ENCODE measurements at places on chromosomes 12 and 14.

DNA sequence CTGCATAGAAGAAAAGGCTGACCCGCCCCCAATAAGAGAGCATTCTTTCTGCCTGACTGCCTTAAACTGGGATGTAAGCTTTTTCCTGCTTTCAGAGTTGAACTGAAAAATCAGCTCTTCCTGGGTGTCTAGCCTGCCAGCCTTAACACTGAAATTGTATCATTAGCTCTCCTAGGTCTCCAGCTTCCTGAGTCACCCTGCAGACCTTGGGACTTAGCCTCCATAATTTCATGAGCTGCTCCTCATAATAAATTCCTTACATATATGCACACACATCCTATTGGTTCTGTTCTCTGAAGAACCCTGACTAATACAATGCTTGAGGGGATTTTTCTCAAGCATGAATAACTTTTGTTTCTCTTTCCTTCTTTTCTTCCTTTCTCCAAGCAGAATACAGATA, 76.4 kb upstream of the FAR2 start:
- DNase-seq = no peak

- DNase-seq = no peak
Observed at GRCh38 chr14:34180869-34181268, 230.0 kb upstream of the EGLN3 start.

GRCh38 chr12:89954259-89954658, 245.6 kb upstream of the ATP2B1 start:
- DNase-seq = no peak

GRCh38 chr12:42762395-42762925, 172.9 kb upstream of the PRICKLE1 start:
- no peak for DNase-seq

DNA sequence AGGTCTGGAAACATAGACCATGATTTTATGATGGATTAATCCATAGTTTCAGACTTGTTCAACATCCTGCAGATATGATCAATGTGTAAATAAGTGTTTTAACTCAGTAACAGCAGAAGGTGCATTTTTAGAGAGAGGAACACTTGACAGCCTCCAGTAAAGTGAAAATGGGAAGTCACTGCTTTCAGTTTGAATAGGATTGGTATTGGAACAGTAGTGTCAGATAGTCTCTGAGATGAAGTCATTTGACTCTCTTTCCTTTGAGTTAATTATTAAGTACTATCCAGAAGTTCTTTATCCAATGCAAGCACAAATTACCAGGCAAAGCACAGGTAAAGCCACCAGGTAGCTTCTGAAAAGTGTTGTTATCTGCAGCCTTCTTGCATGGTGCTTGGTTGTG, 14.5 kb upstream of the NAV3 start:
- no peak for DNase-seq

GRCh38 chr14:99725774-99726537, 41.9 kb downstream of the CYP46A1 start:
- no peak for DNase-seq

- DNase-seq = no peak
Observed at GRCh38 chr12:124713041-124713435, 145.6 kb upstream of the NCOR2 start.

GRCh38 chr14:52937869-52938268, 13.0 kb downstream of the FERMT2 start:
- no peak for DNase-seq

DNA sequence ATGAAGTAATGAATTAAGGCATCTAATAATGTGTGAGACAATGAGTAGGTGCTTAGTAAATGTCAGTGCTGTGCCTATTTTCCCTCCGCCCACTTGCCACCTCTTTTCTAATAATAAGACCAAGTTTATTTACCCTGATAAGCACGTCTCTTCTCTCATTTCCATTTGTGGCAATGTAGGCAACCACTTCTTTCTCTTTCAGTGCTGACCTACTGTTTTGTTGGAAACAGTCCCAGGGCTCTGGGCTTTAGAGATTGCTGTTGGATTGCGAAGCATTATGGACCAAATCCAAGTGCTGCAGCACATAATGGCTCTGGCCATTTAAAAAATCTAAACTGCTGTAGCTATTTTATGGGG, 141.3 kb upstream of the PLEKHG7 start:
- DNase-seq = no peak

GRCh38 chr14:62006116-62006731, 244.0 kb downstream of the SNAPC1 start:
- no peak for DNase-seq

- no peak for DNase-seq
Observed at GRCh38 chr14:105255021-105255507, 6.7 kb downstream of the BTBD6 start.

DNA sequence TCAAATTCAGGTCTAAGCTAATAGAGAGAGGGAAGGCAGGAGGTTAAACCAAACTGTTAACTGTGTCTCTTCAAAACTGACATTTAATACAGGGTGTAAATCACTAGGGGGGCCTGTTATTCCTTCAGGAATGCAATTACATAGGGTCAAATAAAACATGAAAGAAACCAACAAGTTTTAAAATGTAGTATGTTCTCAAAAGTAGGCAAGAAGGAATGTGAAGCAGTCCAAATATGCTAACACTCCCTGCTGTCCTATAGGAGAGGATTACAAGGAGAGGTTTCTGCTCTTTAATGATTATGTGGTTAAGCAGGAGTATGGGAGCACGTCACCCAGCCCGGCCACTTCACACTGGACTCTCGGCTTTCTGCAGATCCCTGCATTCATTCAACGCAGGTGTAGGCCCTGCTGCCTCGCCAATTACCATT, 42.5 kb upstream of the BMP4 start:
- no peak for DNase-seq

DNA sequence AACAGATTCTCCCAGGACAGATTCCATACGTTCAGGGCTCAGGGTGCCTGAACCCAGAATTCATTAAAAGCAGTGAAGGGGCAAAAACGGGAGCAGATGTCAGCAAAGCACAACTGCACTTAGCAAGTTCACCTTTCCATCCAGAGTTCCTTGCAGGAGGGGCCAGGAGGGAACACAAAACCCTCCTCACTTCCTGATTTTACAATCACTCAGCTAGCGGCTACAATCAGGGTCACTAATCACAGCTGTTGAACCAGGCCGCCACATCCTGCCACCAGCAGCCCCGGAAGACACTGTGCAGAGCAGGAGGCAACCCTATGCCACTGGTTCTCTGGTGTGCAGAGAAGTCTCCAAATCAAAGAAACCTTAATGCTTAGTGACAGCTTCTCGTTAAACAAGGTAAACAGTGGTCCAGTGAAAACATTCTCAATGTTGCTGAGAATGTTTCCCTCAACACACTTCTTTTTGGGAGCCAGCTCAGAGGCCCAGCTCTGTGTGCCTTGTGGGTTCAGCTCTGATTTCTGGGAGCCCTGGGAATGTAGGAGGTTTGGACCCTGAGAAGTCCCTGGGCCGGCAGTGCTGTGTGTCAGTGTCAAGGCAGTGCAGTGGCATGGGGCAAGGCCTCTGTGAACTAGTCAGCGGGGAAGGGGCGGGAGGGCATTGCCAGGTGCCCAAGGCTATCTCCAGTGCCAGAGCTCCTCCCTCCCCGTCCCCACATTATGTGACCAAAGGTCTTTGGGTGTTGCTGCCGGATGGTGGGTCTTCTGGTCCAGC, 54.5 kb downstream of the VCPKMT start:
- no peak for DNase-seq

DNA sequence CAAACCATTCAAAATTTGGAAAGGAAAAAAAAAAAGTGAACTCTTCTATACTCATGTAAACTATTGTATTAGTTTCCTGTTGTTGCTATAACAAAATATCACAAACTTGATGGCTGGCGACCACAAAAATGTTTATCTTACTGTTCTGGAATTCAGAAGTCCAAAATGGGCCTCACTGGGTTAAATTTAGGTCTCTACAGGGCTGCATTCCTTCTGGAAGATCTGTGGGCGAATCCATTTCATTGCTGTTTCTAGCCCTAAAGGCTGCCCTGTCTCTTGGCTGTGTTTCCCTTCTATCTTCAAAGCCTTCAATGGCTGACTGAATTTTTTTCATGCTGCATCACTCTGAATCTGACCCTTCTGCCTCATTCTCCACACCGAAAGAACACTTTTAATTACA, 105.1 kb upstream of the NAV3 start:
- DNase-seq = no peak

DNA sequence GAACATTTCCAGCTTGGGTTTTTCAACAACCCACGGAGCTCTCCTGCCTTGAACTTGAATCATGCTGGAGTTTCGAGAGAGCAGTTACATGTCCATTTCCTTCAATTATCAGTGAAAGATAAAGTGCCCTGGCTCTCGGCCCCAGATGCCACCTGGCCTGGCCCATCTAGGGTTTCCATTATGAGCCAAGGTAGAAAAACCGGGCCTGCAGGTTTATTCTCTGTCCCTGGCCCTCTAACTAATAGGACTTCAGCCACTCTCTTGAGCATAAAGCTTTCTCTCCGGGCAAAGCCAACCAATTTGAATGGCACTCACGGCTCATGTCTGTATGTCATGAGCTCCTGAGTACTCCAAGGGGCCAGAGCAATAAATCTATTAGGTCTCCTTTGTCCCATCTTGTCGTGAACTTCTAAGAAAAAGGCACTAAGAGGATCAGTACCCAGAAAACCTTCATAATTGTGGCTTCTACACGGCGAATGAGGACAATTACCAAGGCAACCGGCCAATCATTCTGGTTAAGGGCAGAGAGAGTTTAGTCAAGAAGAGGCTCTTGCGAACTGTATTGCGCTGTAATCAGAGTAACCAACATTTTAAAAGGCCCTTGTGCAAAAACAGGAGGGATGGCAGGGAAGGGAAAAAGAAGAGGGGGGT, 392.3 kb downstream of the MED13L start:
- DNase-seq = no peak

DNA sequence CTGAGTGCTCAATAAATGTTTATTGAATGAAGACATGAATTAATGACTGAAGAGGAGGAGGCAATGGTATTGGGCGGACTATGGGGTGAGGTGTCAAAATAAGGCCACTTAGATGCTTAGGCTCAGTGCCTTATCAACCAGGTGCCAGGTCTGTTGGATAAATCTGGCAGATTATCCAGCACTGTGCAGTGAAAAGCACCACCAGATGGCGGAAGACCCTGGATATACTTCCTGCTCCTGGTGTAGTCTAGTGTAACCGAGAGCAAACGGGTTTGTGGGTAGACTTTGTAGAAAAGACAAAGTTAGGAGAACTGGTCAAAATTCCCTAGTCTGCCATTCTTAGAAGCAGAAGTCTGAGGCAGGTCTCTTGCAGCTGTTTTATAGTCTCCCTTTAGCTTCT, 306.3 kb downstream of the ATP23 start:
- DNase-seq = no peak

GRCh38 chr12:92539976-92540781, 162.6 kb upstream of the PLEKHG7 start:
- DNase-seq = no peak

DNA sequence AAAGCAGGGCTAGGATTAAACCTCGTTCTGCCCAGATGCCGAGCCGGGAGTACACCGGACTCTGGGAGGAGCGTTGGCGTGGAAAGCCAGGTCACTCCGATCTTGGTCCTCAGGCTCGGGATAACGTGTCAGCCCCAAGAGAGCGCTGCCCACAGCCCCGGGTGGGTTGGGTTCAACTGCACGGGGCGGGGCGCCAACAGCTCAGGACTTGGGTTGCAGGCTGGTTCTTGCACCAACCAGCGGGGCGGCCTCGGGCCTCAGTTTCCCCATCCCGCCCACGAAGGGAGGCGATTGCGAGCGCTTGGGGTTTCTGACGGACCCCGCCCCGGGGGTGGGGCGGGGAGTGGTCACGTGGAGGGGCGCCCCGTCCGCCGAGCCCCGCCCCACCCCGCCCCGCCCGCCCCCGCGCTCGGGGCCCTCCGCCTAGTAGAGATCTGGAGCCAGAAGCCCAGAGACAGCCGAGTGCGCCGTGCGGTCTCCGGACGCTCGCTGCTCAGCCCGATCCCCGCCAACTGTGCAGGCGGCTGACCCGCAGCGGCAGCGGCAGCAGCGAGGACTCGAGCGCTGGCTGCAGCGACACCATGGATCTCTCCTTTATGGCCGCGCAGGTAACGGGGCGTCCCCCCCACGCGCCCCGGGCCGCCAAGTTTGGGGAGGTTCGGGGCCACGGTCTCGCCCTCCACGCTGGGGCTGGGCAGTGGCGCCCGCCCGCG, at the start of gene C14orf132:
Gene C14orf132, plus strand, starts transcription at position 443 of the 713 bp plus-strand sequence. Its CDS starts 139 bp downstream, at position 582.
- DNase-seq = no peak

- no peak for DNase-seq
Observed at GRCh38 chr12:119229837-119230236, 51.1 kb downstream of the HSPB8 start.

DNA sequence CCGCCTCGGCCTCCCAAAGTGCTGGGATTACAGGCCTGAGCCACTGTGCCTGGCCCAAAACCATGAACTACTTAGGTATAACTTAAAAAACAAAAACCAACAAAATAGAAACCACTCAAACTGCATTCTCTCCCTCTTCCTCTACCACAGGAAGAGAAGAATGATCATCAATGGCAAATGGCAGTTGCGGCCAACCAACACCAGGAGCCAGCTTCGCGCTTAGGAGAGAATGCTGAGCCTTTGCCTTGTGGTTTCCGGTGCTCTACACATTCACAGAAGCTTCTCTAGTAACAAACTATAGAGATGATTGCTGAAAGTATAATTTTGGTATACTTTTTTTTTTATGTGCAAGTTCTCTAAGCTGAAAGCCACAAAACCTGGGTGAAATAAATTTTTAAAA, 17.1 kb downstream of the CATSPERB start:
- no peak for DNase-seq

DNA sequence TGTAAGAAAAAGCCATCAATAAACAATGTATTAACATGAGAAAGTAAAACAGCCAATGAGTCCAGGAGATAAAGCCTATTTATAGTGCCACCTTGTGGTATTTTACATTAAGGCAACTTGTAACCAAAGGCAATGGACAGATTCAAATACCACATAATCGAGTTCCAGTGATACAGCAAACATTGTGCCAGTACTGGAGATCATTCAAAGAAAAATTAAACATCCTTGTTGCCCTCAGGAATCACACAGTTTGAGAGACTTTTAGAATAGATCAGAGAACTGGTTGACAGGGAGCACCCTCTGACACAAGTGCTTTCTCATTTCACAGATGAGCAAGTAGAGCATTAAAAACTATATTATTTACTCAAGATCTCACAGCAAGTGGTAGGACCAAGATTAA, 98.1 kb downstream of the DDHD1 start:
- DNase-seq = peak; percentile 7

- no peak for DNase-seq
Observed at GRCh38 chr12:22223356-22223755, 111.2 kb downstream of the ST8SIA1 start.

GRCh38 chr12:123548107-123548506, 14.6 kb upstream of the RILPL1 start:
- no peak for DNase-seq
